ENCODE measurements at places on chromosomes 7 and 10.

GRCh38 chr10:36469585-36469984 is 655.8 kb upstream of the ANKRD30A start:
- DNase-seq = no peak

GRCh38 chr10:113933894-113934532 is 79.6 kb downstream of the NHLRC2 start:
- DNase-seq = no peak

DNA sequence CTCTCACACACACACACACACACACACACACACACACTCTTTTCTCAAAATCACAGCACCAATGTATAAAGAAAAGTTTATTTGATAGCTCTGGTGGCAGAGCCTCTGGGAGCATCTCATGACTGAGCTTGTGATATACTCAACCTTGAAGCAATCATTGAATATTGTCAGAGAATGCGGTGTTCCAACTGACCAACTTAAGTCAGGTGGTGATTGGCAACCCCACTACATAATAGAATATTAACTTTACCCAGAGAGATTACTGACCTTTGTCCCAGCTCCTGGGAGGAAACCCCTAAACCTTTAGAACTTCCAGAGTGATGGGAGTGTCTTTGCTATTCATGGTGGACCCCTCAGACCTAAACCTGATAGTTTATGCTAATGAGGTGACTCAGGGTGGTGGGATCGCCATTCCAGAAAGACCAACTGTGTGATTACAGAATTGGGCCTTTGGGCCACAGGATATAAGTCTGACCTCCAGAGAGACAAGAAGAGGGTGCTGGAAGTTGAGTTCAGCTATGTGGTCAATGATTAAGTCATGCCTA is 143.1 kb downstream of the OTUD1 start:
- DNase-seq = no peak

- DNase-seq = no peak
Measured at GRCh38 chr10:27547482-27547881, 43.4 kb downstream of the RAB18 start.

DNA sequence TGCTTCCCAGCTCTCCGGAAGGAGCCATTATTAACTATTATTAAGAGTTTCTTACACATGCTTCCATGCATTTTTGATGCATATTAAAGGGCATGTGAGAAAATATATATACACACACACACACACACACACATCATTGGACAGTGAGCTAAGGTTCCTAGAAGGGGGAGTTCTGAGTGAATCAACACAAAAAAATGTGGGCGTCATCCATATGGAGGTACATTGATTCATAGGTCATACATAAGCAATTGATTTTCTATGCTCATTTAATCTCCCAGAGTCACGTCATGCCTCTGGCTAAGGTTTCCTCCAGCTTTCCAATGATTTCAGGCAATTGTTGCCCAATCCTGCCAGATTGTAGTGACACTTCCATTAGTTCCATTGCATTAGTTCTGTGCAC is 269.4 kb downstream of the DNAJB9 start:
- DNase-seq = no peak
